ENCODE measurements at places on chromosomes 13 and 19.

- no peak for DNase-seq
These were observed 1043.6 kb downstream of the UQCRFS1 start for GRCh38 chr19:28169168-28169887.

- DNase-seq, result no peak
These were observed 8.1 kb downstream of the LGALS7 start for GRCh38 chr19:38765214-38765613.

DNA sequence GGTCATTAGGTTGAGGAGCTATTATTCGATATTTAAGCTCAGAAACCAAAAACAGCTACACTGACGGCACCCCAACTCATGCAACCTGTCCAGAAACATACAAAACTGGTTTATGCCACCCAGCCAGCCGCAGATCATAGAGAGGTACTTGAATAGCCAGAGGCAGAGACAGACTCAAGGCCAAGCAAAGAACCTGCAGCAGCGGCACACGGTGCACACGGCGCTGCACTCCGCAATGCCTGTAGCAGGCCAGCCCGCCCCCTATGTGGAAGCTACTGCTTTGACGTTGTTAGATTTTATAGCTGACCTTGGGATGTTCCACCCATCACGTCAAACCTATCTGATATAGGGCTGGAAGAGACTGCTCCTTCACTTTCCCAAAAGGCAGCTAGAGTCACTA, 11.9 kb upstream of the DHRS12 start:
- no peak for DNase-seq

DNA sequence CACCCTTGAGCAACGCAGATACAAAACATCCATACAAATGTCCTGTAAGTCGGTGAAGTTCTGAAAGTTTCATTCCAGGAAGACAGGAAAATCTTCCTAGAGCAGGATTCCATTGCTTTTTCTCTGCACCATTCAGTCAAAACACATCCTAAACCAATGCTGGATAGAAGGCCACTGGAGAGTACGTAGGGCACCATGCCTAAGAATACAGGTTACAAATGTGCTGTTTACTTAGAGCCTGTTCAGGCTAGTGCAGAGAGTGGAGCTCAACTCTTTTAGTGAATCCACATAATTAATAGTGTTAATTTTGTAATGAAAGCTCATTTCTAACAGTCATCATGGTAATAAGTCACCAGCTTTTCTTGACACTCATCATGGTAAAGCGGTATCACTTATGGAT, 187.6 kb downstream of the NHLRC3 start:
- no peak for DNase-seq

- no peak for DNase-seq
These were observed 21.5 kb upstream of the GSX1 start for GRCh38 chr13:27770809-27771208.

- DNase-seq, result no peak
These were observed 964 bp downstream of the PAK4 start for GRCh38 chr19:39126312-39127187.

- DNase-seq, result no peak
These were observed 80.0 kb upstream of the PCDH20 start for GRCh38 chr13:61495648-61496047.

- DNase-seq, result no peak
These were observed 51.1 kb downstream of the MLLT1 start for GRCh38 chr19:6228551-6229215.

DNA sequence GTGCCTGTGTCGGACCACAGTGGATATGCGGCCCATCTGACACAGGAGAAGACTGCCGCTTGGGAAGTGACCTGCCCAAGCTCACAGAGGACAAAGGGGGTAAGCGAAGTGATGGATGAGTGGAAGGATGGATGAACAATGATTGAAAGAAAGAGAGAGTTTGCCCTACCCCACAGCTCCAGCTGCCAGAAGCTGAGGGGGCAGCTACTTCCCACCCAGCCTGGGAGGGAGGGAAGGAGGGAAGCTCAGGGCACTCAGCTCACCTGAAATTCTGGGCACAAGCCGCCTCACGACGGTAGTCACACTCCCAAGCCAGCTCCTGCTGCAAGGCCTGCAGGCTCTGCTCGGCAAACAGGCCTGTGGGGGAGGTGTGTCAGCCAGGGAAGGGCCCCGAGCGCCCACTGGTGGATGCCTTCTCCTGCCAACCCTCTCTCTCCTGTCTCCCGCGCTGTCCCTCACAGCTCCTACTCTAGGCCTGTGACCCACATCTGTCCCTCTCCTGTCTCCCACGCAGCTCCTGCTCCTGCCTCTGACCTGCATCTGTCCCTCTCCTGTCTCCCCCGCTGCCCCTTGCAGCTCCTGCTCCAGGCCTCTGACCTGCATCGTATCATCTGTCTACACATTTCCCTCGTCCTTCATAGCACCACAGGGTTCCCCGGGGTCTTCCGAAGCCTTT, 12.0 kb upstream of the NUMBL start:
- no peak for DNase-seq

DNA sequence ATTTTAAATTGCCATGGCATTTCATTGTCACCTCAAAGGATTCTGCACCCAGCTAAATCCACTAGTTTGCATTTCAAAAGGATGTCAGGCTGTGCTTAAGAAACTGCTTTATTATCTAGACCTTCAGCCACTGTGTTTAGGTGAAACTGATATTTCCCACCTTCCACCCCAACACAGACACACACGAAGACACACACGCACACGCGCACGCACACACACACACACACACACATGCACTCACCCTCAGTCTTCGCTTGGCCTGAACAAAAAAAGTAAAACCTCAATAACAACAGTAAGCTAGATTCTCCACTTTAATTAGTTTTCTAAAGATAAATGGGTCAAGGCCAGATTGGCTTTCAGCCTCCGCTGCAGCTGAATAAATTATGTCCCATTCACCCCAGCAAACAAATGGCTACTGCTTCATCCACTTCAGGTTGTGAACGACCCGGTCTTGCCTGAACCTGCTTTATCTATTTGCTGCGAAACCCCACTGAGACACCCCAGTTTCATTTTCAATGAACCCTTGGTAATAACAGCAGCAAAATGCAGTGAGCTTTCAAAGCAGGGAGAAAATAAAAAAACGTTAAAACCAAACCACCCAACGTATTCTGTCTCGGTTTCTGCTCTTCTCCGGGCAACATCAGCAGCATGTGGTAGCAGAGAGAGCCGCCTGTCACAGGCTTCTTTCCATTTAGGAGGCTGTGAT, 166.8 kb downstream of the DCT start:
- DNase-seq, result no peak
